Skin of body (tissue), 3 donors: ENCODE measurements at places on chromosomes 12 and 14. TPM values are rescaled to one million over a fixed set of nuclear protein-coding genes. Genes with fewer than 3 reads are reported as not detected.

GPR84 gene
- 0.79 TPM for total RNA-seq

TMEM52B gene
- 0.10 TPM for total RNA-seq

KRT81 gene
- 27.8 TPM for total RNA-seq

ITGB7 gene
- 2.5 TPM for total RNA-seq

HSPB8 gene
- 26.8 TPM for total RNA-seq

LAG3 gene
- total RNA-seq: 0.49 TPM

LRRC43 gene
- not detected for total RNA-seq

MGP gene
- 127 TPM for total RNA-seq
